Thyroid gland (tissue), 4 donors: ENCODE measurements at places on chromosomes 6 and 20. TPM values are rescaled to one million over a fixed set of nuclear protein-coding genes. Genes with fewer than 3 reads are reported as not detected.
A peak's percentile ranks its signal among the peaks of the same experiment; 100 is the strongest.

DNA sequence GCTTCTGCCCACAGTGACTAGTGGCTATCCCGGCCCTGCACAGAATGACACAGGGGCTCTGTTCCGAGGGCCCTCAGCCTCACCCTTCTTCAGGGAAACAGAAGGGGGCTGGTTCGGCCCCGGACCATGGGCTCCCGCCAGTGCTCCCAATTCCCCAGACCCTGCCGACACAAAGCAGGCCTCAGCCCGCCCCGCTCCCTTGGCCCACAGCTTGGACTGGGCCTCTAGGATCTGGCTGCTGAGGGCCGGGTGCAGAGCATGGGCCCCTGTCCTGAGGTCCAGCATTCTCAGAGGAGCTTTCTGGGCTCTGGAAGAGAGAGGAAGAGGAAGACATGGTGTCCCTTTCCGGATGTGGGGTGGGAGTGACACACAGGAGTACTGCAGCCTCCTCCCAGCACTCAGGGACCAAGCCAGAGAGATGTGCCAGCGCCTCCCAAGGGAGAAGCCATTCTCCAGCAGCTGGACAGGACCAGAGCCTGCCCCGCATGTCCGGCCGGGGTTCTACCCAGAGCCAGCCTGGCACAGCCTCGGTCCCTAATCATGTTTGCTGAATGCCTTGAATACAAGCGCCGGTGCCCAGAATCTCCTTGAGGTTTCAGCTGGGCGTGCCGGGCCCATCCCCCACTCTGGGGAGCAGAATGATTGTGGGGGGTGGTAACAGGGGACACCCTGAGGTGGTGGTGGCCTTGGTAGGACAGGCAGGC, 23.9 kb downstream of the C20orf203 start:
- H3K4me1 ChIP-seq, result peaks cover 3% of the 10 kb centered on the region
- no peaks in the 10 kb centered on the region for H3K36me3 ChIP-seq
- no peak overlapping the region for H3K4me3 ChIP-seq

Gene CALHM6
- total RNA-seq, result 2.4 TPM

GRCh38 chr6:146598772-146599405, at the start of gene ADGB:
TSS of gene ADGB (plus strand) at chr6:146598972. CDS start at chr6:146599041, 69 bp downstream.
- DNase-seq, result peak; percentile 40
- H3K36me3 ChIP-seq, result no peaks in the 10 kb centered on the region
- peak within 1 kb of the TSS; percentile 12 for H3K4me3 ChIP-seq

- H3K36me3 ChIP-seq, result no peaks in the 10 kb centered on the region
- DNase-seq, result no peak
- H3K4me1 ChIP-seq, result no peaks in the 10 kb centered on the region
- no peaks in the 10 kb centered on the region for H3K27me3 ChIP-seq
These were observed 110.2 kb upstream of the CCN2 start for GRCh38 chr6:132061381-132061780.
